Naive thymus-derived CD8-positive, alpha-beta T cell (primary cell): ENCODE measurements at places on chromosomes 1 and 21.

- no peak for DNase-seq
Measured at GRCh38 chr1:163144418-163144817, 58.3 kb downstream of the RGS5 start.

DNA sequence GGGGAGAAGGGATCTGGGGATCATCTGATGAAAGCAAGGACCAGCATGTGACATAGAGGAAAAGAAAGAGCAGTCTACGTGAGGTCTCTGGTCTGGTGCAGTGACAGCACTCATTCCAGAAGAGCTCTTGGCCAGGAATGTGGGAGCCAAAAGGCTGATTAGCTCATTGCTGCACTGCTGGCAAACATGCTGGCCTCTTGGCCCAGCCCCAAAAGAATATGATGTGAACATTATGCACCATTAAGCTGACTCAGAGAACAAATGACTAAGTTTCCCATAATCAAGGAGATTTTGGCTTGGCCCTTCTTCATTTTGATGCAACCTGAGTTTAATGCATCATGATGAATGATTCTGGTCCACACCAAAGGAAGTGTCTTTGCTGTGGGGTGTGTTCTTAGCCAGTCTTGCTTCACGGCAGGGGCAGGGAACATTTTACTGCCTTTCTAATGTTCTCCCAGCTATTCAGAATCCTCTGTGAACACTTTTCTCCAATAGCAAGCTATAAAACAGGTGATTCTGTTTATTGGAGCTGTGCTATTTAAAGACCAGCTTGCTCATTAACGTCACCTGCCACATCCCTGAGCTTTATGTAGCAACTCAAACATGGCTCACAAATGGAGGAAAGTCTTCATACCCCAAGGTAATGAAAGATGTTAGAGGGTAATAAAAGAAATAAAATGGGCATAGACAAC, 55.1 kb downstream of the PCBP3 start:
- no peak for DNase-seq

GRCh38 chr1:101136739-101137138, 100.1 kb upstream of the S1PR1 start:
- peak; percentile 52 for DNase-seq

- no peak for DNase-seq
Measured at GRCh38 chr1:219500327-219500897, 112.5 kb downstream of the ZC3H11B start.

GRCh38 chr1:45493116-45493697, 2.2 kb upstream of the TESK2 start:
- peak; percentile 21 for DNase-seq

GRCh38 chr1:26081267-26082019, 14.0 kb upstream of the TRIM63 start:
- DNase-seq, result no peak

- DNase-seq, result no peak
Measured at GRCh38 chr1:196007763-196008162, 600.5 kb downstream of the KCNT2 start.

DNA sequence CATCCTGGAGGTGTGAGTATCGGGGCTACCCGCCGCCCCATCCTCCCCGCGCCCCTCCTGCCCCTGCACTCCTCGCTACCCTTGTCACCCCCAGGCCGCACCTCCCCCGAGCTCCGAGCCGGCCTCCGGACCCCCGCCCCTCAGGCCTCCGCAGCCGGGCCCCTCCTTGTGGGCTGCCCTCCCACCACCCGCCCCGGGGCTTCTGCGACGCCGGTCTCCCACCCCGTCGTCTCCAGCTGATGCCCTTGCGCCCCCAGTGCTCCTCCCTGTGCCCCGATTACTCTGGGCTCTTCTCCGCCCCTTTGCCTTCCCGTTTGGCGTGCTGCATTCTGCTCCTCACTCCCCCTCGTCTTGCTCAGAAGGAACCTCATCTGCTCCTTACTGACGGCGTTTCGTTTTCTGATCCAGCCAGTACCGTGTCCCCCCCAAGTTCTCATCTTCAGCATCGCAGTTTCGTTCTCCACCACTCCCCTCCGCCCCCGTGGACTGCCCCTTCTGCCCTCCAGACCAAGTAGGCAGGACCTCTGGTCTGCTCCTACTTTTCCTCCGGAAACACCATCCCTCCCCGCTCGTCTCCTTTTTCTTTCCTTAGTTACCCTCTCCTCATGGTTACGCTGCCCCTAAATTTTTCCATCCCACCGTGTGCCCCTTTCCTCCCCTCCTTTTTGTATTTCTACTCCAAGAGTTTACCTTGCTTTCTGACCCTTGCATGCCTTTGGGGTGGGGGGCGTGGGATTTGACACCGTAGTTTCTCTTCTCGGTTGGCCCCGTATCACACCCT, 841 bp downstream of the SNX27 start:
- peak; percentile 22 for DNase-seq

- DNase-seq, result no peak
Measured at GRCh38 chr1:17933971-17934370, 173.6 kb upstream of the IGSF21 start.

GRCh38 chr21:45152265-45152746, 77.9 kb downstream of the ADARB1 start:
- peak; percentile 75 for DNase-seq

DNA sequence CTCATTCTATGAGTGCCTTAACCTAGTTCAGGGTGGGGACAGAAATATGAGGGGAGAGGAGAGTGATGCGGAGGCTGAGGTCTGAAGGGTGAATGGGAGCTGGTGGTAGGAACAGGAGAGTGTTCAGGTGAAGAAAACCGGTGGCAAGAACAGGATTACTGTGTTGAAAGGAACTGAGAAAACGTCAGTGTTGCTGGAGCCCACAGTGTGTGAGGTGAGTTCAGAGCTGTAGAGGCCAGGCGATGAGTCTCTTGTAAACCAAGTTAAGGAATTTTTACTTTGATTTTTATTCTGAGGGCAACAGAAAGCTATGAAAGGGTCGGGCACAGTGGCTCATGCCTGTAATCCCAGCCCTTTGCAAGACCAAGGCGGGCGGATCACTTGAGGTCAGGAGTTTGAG, 45.3 kb upstream of the PUM1 start:
- no peak for DNase-seq

DNA sequence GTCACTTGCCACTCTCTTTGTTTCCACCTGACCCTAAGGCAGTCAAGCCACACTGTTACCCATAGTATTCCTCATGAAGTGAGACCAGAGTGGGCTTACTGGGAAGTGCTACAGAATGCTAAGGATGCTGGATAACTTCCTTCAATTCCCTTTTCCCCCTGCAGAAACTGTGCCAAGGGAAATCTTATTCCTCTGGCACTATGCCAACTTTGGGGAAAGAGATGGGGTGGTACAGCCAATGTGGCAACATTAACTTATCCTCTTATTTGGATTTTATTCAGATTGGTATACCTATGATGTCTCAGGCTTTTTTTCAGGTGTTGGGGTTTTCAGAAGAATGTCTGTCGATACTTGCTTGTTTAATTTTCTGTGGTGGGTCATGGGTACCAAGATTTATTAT, 599.4 kb upstream of the PBX1 start:
- no peak for DNase-seq

GRCh38 chr1:208855403-208855802, 611.2 kb upstream of the PLXNA2 start:
- no peak for DNase-seq

- DNase-seq, result no peak
Measured at GRCh38 chr1:175322109-175322508, 129.5 kb upstream of the KIAA0040 start.

- no peak for DNase-seq
Measured at GRCh38 chr1:247064304-247064703, 14.3 kb downstream of the ZNF670 start.

GRCh38 chr1:225280563-225280962, 147.3 kb downstream of the LBR start:
- no peak for DNase-seq

GRCh38 chr1:155645648-155646047, 35.6 kb downstream of the MSTO1 start:
- DNase-seq, result no peak

DNA sequence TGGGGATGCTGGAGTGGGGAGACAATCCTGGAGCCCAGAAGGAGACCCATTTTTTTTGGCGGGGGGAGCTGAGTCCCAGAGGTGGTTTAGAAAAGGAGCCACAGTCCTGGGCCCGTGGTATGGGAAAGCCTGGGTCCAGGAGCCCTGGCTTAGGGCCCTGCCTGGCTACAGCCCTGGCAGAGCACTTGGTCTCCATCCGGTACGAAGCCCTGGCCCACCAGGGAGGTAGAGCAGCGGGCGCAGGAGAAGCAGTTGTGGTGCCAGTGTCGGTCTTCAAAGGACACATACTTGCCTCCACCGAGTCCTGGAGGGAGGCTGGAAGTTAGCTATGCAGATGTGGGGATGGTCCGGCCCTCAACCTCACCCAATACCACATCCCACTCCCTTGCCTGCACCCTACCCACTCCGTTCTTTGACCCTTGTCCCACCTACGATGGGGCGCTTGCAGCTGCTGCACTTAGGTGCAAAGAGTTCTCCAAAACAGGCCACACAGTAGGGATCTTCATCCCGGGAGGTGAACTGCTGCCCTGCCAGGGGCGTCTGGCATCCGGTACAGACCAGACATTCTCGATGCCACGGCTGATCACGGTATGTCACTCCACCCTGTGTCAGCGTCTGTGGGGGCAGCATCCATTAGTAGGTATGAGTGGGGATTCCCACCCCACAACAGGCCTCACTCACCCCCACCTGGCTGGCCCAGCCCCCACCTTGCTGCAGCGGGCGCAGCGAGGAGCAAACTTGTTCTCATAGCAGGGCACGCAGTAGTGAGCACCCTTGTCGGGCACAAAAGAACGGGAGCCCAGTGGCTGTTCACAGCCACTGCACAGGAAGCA, 7.7 kb upstream of the SF3A3 start:
- DNase-seq, result no peak

DNA sequence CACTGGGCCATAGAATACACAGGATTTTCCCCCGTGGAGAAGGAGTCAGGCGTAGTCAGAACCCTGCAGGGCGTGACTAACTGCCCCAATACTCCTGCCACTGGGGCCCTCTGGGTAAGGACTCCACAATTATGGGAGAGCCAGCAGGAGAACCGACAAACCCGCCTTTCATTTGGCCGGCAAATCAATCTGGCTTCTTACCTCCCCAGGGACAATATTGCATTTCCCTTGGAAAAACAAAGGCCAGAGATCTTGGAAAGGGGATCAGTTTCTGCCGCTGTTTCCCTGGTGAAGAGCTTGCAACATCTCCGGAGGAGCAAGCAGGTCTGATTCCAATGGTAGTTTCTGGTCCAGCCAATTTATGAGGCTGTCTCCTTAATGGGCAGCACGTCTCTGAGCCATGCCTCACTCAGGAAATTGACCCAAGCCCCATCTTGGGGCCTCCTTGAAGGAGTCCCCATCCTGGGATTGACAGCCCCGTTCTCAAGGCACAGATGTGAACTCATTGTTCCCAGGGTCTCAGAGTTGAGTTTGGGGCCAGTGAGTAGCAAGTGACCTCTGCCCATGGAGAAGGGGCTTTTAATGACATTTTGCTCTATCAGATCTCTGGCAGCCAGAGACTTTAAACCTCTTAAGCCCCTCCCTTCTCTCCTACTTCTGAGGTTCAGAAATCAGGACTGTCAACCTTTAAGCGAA, 4.3 kb downstream of the TRABD2B start:
- no peak for DNase-seq

- no peak for DNase-seq
Measured at GRCh38 chr1:26121854-26122773, 10.5 kb downstream of the PDIK1L start.

- DNase-seq, result no peak
Measured at GRCh38 chr1:42587753-42588152, 70.5 kb upstream of the PPIH start.

DNA sequence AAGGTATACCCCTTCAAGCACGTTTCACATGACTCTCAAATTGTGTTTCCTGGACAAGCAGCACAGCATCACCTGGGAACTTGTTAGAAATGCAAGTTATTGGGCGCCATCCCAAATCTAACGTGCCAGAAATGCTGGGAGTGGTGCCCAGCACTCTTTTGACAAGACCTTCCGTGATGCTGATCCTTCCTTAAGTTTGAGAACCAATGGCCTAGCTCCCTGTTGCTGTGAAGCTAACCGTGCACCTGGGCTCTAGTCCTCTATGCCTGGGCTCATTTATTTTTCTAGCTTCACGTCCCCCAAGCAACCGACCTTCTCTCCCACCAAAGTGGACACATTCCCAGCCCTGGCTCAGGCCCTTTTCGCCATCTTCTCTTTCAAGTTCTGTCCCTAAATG, 4.3 kb downstream of the BEST4 start:
- DNase-seq, result no peak

DNA sequence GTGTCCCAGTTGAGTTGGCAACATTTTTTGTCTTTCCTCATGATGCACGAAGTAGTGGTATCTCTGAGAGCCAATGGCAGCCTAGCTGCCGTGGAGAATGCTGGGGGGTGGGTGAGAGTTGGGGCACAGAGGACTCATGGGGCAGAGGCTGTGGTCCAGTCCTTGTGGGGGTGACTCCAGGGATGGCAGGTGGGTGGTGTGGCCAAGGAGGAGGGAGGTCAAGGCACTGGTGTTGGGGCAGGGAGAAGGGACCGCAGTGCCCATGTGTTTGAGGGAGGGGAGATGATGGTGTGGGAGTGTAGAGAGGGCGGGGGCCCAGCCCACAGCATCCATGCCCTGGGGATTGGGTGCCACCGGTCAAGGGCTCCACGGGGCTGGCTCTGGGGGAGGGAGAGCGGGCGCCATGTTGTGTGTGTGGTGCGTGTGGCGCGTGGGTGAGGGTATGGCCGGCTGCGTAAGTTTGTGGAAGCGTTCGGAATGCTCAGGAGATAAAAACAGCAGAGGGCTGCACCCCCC, 63.5 kb downstream of the PRKCZ start:
- no peak for DNase-seq

DNA sequence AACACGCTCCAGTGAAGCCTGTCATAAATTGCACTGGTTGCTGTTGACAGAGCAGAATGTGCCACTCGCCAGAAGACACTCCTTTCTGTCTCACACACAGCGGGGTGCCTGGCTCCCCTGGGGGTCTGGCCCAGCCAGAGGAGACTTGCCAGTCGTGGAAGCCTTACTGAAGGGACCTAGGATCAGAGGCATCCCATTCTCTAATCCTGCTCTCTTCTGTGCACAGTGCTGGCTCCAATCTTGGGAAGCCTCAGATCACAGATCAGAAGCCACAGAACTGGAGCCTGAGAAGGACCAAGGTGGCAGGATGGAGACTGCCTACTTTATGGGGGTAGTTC, 1.4 kb downstream of the SLC9A1 start:
- DNase-seq, result no peak

- no peak for DNase-seq
Measured at GRCh38 chr1:217040711-217041455, 317.7 kb upstream of the ESRRG start.

DNA sequence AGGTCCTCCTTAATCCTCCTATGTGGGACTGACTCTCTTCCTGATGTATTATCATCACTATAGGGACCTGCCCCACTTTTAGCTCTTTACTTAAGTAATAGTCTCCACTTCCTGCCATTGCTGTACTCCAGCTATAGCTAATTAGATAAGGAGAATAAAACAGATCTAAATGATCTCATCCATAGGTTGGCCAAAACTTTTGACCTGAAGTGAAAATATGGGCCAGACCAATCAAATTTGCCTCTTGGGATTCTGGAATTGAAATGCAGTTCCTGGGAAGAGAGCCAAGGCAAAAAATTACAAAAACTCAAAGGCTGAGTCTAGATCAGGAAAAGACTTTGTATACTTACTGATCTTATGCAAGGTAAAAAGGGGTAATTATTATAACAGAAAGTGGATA, 36.1 kb upstream of the PDE4B start:
- no peak for DNase-seq

GRCh38 chr1:204121840-204122555, 29.8 kb downstream of the ETNK2 start:
- no peak for DNase-seq
